ENCODE measurements at places on chromosomes 12 and 14.

GRCh38 chr14:72558721-72559120 lies 335.2 kb downstream of the DPF3 start:
- DNase-seq: no peak

DNA sequence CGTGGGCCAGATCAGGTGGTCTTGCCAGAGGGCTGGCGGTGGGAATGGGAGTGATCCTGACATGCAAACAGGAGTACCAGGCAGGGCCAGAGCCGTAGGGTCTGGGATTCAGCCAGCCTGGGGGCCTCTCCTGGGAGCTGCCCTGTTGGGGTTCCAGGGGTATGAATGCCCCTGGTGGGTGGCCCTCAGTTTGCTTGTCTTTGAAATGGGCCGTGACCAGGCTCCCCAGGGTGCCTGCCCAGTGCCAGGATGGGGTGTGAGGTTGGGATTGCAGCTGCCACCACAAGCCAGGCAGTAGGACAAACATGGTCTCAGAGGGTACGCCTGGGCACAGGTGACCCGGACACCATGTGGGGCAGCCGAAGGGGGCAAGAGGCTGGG lies 168.8 kb downstream of the KIF26A start:
- no peak for DNase-seq

- no peak for DNase-seq
Measured at GRCh38 chr12:50066402-50066801, 9.0 kb downstream of the ASIC1 start.

GRCh38 chr12:112322441-112322840 lies 59.8 kb downstream of the HECTD4 start:
- no peak for DNase-seq
